ENCODE measurements at places on chromosomes 11 and 22.

- peak; percentile 87 for DNase-seq
These were observed 9.7 kb downstream of the CD5 start for GRCh38 chr11:61111786-61112517.

GRCh38 chr11:62988276-62988675, 3.5 kb upstream of the SLC22A6 start:
- no peak for DNase-seq

- peak; percentile 32 for DNase-seq
These were observed 123.4 kb downstream of the CYP2R1 start for GRCh38 chr11:14768526-14769188.

GRCh38 chr22:32327066-32327465, 30.6 kb upstream of the RFPL3 start:
- no peak for DNase-seq

DNA sequence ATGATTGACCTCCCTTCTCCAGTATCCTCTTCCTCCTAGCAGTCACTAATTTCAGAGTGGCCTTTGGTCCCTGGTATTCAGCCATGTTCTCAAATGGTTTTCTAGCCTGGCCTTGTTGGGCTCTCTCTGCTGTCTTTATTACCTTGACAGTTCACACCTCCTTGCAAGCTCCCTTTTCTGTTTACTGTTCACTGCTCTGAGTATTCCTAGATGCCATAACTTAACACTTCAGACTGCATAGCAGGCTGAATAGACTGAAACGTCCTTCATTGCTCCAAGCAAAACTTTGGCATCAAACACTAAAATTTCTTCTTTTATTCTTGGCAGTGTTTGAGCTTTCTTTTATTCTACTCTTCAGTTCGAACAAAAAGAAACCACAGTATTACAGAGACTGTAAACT, 49.7 kb upstream of the SLC25A18 start:
- no peak for DNase-seq

- DNase-seq = peak; percentile 86
These were observed 57.1 kb downstream of the PARVB start for GRCh38 chr22:44080936-44081861.

DNA sequence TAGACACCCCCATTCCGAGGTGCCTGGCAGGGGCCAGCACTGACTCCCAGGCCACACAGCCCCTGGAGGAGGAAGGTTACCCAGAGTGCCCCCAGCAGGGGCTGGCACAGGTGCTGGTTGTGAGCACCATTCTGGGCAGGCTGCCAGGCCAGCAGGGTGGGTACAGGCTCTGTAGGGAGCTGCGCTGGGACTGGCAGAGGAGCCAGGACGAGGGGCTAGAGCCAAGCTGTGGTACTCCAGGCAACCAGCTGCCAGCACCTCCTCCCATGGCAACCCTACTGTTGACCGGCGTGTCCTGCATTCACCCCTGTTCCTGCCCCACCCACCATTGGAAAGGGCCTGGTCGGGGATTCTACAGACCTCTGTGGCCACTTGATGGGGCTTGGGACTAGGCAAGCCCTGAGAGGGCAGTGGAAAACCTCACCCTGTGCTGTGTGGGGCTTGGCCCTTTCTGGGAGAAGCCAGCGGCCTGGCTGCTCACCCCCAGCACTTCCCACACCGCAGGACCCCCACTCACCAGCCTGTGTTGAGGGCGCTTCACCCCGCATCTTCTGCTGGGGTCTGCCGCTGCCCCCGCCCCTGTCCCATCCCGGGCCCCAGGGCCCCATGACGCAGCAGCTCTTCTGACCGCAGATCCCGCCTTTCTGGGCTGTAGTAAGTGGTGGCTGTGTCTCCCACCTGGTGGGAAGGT, 1.9 kb downstream of the CLDN5 start:
- no peak for DNase-seq

- DNase-seq = no peak
These were observed at the start of gene LGALS12 for GRCh38 chr11:63505857-63506528. TSS of gene LGALS12 (plus strand) at chr11:63506084. CDS start at chr11:63506459, 375 bp downstream.

GRCh38 chr11:97893612-97894011, 1127.1 kb upstream of the CNTN5 start:
- DNase-seq = no peak

DNA sequence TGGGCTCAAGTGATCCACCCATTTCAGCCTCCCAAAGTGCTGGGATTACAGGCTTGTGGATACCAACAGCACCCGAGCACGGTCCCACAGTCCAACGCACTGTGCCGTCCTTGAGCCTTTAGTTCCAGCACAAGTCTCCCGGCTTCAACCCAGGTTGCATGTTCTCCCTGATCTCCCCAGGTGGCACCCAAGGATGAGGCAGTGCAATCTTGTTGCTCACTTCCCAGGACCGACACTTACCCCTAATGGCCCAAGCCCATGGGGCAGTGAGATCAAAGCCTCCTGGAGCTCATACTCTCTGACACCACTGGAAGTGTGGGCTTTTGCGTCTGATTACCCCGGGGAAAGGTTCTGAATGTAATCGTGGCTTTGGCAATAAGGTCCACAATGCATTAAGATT, 3.5 kb downstream of the PRAME start:
- no peak for DNase-seq

DNA sequence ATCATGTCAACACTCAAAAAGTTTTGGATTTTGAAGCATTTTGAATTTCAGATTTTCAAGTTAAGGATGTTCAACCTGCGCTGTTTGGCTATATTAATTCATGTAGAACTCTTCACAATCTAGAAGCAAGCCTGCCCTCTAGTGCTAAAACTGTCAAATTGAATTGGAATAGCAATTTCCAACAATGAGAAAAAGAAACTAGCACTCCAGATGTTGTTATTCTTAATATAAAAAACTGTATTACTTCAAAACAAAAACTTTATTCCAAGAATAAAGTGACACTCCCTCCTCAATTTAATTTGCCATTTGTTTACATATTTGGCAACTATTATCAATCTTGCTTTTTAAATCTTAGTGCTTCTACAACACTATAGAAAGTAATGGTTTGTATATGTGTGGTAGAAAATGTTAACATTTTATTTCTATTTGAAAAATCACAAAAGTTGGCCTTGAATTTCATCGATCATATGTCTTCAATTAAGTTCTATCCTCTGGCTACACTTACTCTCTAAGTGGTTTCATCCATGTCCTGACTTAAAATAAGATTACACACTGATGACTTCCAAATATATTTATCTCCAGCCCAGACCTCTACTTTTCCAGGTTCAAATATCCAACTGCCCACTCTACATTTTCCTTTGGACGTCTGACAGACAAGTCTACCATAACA, 36.6 kb downstream of the DCUN1D5 start:
- DNase-seq = no peak

- DNase-seq = no peak
These were observed 14.0 kb upstream of the MCHR1 start for GRCh38 chr22:40665312-40665711.

DNA sequence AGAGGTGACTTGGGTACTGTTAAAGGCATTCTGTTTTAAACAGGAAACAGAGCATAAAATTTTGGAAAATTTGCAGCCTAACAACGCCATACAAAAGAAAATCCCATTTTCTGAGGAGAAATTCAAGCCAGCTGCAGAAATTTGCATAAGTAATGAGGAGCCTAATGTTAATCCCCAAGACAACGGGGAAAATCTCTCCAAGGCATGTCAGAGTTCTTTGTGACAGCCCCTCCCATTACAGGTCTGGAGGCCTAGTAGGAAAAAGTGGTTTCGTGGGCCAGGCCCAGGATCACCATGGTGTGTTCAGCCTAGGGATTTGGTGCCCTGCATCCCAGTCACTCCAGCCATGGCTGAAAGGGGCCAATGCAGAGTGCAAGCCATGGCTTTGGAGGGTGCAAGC, 1333.1 kb upstream of the TENM4 start:
- DNase-seq = no peak

GRCh38 chr22:23315341-23315917, 135.1 kb downstream of the BCR start:
- DNase-seq = peak; percentile 77

- DNase-seq = no peak
These were observed 66.2 kb upstream of the NECTIN1 start for GRCh38 chr11:119795231-119795630.

DNA sequence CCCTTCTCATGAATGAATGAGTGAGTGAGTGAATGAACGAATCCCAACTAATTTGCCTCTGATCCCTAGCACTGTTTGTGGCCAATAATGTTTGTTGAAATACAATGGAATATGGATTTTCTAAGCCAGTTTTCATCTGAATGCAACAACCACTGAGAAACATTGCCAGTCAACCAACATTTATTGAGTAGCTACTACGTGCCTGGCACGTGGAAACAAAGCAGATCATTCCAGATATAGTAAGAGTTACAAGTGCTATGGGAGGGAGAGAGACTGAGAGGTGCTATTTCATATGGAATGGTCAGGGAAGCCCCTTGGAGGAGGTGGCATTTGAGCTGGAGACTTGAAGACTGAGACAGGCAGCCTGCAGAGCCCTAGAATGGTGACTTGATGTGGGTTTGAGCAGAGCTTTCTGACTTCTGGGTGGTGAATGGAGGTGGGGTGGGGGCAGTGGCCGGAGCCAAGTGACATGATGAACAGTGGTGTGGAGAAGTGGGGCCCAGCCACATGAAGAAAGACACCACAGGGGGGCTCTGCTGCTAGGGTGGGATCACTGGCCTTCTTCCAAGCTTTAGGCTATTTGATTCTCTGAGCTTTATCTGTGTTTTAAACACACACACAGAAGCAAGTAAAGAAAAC, 35.1 kb upstream of the SMTN start:
- no peak for DNase-seq

DNA sequence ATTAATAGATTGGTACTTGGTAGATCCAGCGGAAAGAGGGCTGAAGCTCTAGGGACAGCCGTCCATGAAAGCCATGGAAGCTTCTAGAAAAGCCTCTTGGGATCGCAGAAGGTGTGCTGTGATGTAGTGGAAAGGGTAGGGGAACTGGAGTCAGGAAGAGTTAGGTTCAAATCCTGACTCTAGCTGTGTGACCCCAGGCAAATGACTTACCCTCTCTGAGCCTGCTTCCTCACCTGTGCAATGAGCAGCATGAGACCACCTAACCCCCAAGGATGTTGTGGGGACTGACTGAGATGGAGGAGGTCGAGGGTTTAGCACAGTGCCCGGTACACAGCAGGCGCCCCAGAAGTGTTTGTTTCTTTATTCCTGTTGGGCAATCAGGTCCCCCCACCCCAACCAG, 2.2 kb downstream of the EML3 start:
- DNase-seq = no peak

DNA sequence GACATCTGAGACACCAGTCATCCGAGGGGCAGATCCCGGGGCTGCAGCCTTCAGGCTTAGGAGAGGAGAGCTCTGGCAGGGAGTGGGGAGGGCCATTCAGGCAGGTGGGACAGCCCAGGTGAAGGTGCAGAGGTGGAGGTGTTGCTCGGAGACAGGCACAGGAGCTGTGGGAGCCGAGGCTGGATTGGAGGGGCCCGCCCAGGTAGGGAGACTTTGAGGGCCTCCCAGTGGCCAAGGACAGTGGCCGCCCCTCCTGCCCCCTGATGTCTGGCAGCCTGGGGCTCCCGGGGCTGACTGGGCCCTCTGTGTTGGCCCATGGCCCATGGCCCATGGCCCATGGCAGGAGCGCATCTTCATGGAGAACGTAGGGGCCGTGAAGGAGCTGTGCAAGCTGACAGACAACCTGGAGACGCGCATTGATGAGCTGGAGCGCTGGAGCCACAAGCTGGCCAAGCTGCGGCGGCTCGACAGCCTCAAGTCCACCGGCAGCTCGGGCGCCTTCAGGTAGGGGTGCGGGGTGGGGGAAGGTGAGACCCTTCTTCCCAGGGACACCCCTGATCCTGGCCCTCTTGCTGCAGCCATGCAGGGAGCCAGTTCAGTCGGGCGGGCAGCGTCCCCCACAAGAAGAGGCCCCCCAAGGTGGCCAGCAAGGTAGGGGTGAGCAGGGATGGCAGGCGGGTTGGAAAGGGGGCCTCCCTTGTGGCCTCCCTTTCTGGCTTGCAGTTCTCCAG, 13.3 kb downstream of the TMEM258 start:
- DNase-seq = no peak

- no peak for DNase-seq
These were observed 10.6 kb upstream of the PAX6 start for GRCh38 chr11:31821766-31822165.

- no peak for DNase-seq
These were observed 12.9 kb downstream of the MICAL2 start for GRCh38 chr11:12123273-12123672.

DNA sequence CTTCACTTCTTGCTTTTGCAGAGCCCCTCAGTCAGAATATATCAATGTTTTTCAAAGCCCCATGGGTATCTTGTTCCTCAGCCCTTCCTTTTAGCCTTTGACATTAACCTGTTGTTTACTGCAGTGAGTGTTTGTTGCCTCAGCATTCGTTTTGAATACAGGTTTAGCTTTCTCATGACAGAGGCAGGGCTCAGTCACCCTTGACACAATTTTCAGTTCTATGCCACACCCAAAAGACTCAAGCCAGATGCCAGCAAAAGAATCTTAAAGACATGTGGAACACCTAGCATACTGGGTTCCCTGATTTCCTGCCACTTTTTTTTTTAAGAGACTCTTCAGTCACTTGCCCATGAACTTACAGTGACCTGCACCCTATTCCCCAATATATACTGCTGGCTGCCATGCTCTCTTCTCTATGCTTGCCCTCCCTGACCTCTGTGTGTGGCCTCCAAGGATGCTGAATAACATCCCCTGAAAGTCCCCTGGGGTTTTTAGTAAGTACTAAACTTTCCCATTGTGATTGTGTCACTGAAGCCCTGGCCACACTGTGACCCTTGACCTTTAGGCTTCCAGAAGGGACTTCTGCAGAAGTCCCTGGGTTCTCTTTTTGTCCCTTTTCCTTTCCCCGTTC, 1225.5 kb downstream of the TBC1D22A start:
- no peak for DNase-seq

- DNase-seq = no peak
These were observed 19.8 kb downstream of the TST start for GRCh38 chr22:36999463-36999862.

- DNase-seq = no peak
These were observed 899 bp upstream of the RAB30 start for GRCh38 chr11:83072350-83073242.

- DNase-seq = no peak
These were observed 41.6 kb downstream of the EIF3F start for GRCh38 chr11:8028766-8029165.
